ENCODE measurements at places on chromosomes 7 and 10.
A peak's percentile ranks its signal among the peaks of the same experiment; 100 is the strongest.

GRCh38 chr7:73623798-73624668 lies at the start of gene MLXIPL:
Gene MLXIPL, minus strand, starts transcription at chr7:73624522. Its CDS starts 30 bp downstream, at chr7:73624492.
- DNase-seq: no peak

- no peak for DNase-seq
Measured at GRCh38 chr10:58517081-58517480, 4.4 kb downstream of the BICC1 start.

DNA sequence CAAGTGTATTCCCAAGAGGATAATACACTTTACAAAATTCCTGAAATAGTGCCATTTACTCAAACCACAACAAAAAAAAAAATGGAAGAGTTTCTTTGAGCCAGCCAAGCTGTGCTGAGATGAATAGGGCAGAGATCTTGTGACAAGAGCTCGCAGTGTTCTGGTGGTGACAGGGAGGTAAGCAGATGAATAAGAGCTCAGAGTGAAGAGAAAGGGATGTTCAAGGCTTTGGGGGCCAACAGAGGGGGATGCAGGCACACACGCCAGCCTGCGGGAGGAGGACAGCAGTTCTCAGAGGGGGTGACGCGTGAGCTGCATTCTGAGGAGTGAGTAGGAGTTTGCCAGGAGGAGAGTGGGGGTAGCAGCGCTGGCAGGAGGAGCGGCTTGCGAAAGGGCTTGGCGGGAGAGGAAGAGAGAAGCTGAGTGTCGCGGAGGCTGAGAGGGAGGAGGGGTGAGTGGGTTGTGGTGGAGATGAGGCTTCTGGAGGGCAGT lies 194.4 kb upstream of the IMMP2L start:
- peak; percentile 38 for DNase-seq

GRCh38 chr10:12381536-12382156 lies 32.3 kb downstream of the CAMK1D start:
- no peak for DNase-seq

DNA sequence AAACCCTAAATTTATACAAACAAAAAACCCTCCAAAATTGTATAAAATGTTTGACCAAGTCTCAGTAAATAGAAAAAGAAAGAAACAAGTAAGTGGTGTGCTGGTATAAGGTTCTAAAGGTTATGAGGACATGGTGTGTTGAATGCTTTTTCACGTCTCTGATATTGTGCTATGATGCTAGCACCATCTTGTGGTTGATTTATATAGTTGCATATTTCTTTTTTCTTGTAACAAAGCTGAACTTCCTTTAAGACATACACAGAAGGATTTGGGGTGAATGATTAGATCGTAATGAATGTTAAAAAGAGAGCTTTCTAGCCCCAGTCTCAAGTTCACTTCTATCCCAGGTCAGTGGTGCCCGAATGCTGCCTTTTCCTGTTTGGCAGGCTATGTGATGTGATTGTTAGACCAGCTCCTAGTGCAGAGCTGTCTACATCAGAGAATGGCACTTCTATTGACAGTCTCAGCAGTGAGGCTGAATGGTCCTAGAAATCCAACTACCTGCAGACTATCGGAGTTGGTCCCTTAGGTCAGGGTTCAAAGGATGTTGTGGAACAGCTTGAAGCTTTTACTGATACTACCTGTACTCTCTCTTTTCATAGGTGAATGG lies 25.0 kb downstream of the VTI1A start:
- DNase-seq: peak; percentile 20

DNA sequence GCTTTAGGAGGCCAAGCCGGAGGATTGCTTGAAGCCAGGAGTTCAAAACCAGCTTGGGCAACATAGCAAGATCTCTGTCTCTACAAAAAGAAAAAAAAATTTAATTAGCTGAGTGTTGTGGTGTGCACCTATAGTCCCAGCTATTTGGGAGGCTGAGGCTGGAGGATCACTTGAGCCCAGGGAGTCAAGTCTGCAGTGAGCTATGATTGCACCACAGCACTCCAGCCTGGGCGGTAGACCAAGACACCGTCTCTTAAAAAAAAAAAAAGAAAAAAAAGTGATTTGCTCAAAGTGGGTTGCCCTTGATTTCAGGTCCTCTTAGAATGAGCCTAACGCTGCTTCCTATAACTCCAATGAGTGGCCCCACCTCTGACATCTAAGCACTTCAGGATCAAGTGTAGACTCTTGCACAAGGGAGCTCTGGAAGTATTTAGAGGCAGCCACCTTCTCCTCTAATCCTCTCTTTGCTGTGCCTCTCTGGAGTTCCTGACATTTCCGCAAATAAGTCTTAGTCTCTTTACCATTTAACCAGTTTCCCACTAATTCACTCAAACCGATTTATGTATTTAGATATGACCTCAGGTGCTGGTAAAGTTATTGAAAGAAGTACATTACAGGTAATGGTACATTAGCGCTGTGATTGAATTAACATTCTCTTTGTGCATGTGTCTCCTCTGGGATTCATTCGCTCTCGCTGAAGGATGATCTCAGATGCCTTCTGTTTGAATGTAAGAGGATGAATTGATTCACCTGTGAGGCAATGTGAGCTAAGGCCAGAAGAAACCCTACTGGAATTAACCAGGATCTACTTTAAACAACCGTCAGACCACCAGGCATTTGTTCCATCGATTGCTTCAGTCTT lies 60.8 kb upstream of the CELF2 start:
- DNase-seq: no peak

DNA sequence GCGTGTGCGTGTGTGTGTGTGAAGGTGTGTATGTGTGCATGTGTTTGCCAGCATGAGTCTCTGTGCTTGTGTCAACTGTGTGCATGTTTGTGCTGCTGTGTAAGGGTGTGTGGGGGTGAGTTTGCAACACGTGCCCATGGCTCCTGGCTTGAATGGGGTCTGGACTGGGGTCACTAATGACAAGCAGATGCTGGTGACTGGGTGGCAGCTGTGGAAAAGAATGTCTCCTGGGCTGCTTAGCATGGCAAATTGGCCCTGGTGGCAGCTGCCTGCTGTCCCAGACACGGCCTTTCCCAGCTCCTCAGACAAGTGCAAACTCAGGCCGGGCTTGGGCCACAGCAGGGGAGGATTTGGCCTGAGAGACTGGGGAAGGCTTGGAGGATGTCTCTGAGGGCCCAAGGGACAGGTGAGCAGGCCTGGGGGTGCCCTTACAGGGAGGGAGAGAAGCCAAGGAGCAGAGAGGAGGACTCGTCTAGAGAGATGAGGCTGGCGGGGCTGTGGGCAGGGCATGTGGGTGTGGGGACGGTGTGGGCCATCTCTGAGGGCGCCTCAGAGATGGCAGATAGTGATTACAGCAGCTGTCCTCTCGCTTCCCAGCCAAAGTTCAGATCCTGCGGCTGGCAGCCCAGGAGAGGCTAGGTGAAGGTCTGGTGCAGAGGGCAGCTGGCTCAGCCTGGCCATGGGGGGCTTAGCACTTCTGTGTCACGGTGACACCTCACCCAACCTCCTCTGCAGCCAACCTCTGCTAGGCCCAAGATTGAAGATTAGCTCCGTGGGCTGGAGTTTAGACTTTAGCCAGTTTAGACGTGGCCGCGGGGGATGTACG lies 1.5 kb downstream of the AQP1 start:
- no peak for DNase-seq

GRCh38 chr10:113713640-113713982 lies 33.9 kb downstream of the CASP7 start:
- DNase-seq: no peak

DNA sequence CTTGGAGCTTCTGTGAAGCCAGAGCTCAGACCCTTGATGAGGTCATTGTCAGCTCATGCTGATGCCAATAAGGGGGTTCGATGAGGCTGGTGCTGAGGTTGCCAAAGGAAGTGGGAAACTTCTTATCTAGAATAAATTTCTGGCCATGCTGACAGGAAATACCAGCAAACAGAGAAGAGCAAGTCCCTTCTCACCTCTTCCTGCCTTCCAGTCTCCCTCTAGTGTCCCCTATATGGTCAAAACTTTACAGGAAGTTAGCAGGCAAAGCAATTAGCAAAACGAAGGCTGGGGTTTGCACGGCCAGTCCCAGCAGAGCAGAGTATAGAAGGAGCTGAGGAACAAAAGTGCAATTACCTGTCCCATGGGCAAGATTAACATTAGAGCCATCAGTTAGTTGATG lies 15.1 kb upstream of the NEUROG3 start:
- DNase-seq: no peak

- DNase-seq: peak; percentile 20
Measured at GRCh38 chr7:100675581-100676350, 2.2 kb downstream of the GNB2 start.

GRCh38 chr10:36802490-36803153 lies 322.8 kb upstream of the ANKRD30A start:
- peak; percentile 33 for DNase-seq

GRCh38 chr7:47066976-47067614 lies 514.8 kb downstream of the TNS3 start:
- no peak for DNase-seq

Data from fibroblast of skin of left quadriceps (primary cell).